NCI-H526 treated with DMSO at 0.1 percent for 48 hours (cell line): ENCODE measurements at places on chromosomes 6 and 20.

- DNase-seq = no peak
Observed at GRCh38 chr20:23258747-23259121, 91.9 kb upstream of the NXT1 start.

DNA sequence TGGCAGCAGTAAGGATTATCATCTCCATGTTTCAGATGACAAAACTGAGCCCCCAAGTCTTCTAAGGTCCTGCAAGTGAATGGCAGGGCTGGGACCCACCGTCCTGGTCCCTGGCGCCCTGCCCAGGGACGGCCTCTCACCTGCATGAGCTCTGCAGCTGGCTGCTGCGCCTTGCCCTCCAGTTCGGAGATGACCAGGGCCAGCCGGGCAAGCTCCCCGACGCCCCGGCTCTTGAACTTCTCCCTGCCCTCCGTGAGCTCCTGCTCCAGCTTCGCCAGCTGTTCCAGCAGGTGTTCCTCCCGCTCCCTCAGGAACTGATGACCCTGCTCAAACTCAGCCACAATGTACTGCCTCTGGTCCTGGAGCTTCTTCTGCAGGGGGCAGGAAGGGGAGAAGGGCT lies 16.8 kb downstream of the TRIM26 start:
- no peak for DNase-seq

GRCh38 chr6:170117111-170117972 lies 173.5 kb downstream of the DLL1 start:
- no peak for DNase-seq

DNA sequence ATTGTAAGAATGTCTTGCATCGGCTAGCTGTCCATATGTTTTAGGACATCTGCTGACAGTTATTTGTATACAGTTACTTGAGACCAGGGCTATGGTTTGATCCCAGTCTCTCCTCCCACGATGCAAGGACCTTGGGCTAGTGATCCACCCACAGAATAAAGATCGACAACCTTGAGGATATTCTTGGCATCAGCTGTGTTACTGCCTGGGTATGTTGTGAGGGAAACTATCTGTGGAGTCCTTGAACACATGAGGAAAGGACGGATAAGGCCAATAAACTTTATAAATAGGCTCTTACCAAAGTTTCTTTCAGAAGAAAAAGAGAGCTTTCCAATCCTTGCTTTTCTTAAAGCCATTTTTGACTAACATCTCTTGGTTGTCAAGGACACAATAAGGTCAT lies 70.8 kb upstream of the HEY2 start:
- DNase-seq = no peak

DNA sequence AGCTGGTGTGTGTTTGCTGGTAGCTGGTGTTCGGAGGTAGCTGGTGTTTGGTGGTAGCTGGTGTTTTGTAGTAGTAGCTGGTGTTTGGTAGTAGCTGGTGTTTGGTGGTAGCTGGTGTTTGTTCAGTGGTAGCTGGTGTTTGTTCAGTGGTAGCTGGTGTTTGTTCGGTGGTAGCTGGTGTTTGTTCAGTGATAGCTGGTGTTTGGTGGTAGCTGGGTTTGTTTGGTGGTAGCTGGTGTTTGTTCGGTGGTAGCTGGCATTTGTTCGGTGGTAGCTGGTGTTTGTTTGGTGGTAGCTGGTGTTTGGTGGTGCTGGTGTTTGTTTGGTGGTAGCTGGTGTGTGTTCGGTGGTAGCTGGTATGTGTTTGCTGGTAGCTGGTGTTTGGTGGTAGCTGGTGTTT lies 48.0 kb downstream of the BMP7 start:
- no peak for DNase-seq

DNA sequence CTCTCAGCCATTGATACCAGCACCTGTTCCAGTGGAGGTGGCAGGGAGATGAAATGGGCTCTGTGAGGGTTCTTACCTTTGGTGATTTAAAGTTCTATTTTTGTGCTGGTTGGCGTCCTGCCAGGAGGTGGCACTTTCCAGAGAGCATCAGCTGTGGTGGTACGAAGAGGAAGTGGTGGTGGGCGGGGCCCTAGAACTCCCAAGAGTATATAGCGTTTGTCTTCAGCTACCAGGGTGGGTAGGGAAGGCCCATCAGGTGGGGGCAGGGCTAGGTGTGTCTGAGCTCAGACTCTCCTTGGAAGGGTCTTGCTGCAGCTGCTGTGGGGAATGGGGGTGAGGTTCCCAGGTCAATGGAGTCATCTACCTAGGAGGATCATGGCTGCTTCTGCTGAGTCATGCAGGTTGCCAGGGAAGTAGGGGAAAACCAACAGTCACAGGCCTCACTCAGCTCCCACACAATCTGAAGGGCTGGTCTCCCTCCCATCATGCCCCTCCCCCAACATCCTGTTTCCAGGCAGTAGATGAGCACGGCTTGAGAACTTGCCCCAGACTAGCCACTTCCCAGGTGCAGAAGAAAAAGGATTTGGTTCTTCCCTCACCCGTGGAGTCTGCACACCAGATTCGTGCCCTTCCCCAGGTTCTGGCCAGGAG lies 46.6 kb downstream of the MOXD1 start:
- DNase-seq = no peak

GRCh38 chr20:3728876-3729275 lies 3.6 kb upstream of the HSPA12B start:
- DNase-seq = no peak

DNA sequence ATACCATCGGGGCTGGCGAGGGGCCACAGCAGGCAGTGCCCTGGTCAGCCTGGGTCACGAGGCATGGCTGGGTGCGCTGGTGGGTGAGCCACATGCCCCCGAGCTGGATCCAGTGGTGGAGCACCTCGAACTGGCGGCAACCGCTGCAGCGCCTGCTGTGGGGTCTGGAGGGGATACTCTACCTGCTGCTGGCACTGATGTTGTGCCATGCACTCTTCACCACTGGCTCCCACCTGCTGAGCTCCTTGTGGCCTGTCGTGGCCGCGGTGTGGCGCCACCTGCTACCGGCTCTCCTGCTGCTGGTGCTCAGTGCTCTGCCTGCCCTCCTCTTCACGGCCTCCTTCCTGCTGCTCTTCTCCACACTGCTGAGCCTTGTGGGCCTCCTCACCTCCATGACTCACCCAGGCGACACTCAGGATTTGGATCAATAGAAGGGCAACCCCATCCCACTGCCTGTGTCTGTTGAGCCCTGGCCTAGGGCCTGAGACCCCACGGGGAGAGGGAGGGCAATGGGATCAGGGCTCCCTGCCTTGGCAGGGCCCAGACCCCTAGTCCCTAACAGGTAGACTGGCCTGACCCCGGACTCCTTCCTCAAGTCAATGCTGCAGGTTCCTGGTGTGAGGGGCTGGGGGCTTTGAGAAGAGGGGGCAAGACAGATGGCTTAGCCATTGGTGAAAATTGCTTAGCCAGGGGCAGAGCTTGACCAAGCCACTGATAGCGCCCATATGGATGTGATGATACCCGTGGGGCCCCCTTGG lies 598 bp downstream of the TMEM239 start:
- no peak for DNase-seq

DNA sequence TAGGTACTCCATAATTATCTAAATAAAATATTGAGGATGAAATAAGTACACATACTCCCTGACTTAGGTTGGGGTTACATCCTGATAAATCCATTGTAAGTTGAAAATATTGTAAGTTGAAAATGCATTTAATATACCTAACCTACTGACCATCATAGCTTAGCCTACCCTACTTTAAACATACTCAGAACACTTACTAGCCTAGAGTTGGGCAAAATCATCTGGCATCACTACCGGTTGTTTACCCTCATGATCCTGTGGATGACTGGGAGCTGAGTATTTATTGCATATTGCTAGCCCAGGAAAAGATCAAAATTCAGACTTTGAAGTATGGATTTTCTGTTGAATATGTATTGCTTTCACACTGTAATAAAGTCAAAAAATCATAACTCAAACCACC lies 467.3 kb downstream of the C6orf118 start:
- no peak for DNase-seq

DNA sequence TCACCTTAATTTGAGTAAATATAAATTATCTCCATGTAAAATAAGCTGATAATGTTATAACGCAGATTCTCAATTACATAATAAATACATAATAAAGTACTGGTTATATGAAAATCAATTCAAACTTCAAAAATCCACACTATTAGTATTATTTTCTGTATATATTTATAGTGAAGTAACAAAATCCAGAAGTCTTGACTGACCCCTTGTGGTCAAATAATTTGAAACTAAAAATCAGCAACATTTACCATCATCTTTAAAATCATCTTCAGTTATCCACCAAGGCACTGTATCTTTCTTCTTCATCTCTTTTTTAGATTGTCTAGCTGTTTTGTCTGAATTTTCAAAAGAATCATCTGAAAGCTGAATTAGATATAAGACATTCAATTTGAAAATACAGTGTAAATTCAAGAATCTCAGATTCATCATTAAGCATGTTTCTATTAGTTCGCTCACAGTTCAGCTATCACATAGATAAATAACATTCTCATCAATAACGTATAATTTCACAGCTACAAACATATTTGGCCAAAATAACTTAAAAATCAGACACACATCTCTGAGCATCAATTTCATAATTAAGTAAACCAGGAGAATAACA lies 6.5 kb downstream of the CEP162 start:
- DNase-seq = no peak

DNA sequence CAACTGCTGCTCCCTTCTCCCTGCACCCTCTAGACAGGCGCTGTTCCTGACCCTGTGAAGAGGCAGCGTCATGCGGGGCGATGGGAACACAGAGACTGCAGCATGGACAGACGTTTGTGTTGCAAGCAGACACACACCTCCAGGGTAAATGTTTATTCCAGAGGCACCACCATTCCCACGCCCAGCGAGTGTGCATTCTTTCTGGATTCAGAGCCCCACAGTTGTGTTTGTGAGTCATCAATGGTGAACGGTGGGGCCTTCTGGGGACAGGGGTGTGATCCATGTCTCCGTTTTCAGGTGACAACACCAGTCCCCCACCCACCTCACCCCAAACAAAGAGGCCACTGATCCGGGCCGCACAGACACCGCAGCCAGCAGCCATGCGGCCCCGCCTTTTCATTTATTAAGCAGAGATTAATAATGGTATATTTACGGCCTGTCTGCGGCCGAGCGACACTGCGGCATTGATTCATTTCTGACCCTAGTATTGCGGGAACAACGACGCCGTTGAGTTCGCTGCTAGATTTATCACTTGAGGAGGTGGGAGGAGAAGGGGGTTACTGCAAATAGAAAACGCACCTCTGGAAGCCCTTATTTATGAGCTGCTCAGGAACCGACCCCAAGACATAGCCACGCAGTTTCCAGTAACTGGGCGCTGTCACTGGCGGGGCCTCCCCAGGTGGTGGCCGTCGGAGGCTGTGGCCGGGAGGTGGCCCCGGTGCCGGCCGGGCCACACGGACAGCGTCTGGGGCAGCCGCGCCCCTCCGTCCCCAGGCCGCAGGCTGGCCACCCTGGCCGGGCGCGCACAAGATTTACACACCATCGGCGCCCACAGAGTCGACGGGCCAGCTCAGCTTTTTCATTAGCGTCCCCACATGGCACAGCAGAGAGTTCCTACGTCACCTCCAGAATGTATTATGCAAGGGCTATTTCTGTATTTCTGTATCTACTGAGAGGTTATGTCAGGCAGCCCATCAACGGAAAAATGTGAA lies 367.6 kb downstream of the THBS2 start:
- DNase-seq = no peak

DNA sequence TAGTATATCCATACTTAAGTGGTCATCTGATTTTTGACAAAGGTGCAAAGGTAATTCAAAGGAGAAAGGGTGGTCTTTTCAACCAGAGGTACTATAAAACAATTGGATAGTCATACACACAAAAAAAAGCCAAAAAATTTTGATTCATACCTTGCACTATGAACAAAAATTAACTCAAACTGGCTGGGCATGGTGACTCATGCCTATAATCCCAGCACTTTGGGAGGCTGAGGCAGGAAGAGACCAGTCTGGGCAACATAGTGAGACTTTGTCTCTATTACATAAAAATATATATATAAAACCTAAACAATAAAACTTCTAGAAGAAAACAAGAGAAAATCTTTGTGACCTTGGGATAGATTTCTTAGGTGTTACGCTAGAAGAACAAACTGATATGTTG lies 43.8 kb upstream of the ADIG start:
- DNase-seq = no peak

DNA sequence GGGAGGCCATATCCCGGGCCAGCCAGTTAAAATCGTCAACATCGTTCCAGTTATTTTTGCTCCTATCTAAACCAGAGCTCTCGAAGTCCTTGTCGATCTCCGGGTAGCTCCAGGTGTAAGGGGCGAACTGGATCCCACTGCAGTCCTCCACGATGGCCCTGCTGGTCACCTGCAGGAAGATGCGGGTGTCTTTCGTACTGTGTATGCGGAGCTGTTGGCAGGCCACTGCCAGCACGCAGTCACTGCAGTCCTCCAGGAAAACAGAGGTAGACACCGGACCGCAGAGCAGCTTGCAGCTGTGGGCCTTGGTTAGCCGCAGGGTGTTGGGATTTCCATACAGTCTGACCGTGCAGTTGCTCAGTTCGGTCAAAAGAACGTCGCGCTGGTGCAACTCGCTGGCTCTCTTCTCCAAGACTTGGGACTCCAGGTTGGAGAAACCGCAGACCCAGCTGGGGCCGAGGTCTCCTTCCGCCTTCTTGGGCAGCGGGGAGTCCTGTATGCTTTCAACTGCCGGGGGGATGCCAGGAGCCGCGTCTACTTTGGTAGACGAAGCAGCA lies 742 bp downstream of the TBCC start:
- DNase-seq = peak; percentile 28

DNA sequence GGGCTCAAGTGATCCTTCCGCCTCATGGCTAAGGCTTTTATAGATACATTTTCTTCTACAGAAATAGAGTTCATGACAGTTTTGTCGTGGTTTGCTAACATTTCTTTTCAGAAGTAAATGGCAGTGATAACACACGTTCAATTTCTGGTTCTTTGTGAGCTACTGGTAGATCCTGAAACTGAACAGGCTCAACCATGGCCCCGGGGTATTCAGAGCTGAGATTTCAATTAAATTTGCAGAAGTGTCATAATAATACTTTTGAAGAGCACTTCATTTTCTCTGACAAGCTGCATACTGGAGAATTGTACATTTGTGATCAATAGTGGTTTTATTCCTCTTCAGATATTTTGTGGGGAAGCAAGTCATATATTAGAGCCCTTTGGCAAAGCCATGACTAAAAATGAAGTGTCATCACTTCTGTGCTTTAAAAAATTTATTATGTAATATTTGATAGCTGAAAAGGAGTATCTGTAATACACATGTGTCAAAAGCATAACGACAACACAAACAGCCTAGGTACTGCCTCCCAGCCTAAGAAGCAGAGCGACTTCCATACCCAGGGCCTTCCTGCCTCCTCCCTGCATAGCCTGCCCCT lies 84.3 kb upstream of the SCP2D1 start:
- no peak for DNase-seq

- DNase-seq = no peak
Observed at GRCh38 chr20:43844778-43845614, 69.7 kb upstream of the TOX2 start.
